AG20443 (cell line): ENCODE measurements at places on chromosomes 4 and X.

DNA sequence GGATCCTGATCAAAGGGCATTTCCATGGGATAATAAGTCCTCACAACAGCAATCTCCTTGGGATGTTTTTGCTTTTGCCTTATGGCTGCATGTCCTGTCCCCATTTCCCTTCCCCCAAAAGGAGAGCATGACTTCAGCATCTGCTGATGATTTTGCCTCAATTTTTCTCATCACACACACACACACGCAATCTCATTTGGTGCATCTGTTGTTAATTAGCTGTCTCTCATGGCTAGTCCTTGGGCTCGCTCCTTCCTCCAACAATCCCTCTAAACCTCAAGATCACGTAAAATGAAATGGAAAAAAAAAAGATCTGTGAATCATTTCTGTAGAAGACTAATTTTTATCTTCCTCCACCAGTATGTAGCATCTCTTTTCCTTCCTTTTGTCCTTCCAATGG is 153.6 kb downstream of the RBMX2 start:
- DNase-seq = peak; percentile 38

- peak; percentile 59 for DNase-seq
Observed at GRCh38 chr4:7073526-7074390, 5.9 kb upstream of the GRPEL1 start.

DNA sequence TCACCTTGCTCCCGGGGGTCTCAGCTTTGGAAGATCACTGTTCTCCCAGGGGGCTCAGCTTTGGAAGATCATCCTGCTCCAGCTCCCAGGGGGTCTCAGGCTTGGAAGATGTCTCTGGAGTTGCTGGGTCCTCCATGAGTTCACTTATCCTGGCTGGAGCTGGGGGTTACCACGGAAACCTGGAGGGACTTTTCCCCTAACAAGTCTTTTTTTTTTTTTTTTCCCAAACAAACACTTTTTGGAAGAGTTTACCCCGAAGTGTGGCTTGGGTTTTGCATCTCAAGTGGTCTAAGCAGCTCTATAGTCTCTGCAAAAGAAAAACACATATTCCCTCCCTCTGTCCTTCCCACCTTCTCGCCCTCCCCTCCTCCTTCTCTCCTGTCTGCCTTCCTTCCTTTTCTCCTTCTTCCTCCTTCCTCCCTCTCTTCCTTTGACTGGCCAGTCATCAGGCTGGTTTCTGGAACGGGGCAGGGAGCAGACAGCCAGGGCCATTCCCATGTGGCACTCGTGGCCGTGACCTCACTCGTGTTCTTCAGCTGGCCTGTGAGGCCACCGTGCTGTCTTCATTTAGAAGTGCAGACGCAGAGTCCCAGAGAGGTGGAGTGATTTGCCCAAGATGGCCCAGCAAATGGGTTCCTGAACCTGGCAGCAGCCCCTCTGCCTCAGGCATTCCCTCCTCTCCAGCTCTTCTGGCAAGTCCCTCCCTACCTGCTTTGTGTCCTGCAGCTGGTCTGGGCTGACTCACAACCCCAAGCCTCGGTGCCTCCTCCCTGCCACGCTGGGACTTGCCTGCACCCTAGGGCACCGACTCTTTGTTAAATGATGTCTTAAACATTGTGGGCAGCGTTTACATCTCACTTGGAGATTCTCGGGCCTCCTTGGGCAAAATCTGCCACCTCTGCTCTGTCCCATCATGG is 25.9 kb upstream of the HMX1 start:
- DNase-seq = no peak

- no peak for DNase-seq
Observed at GRCh38 chr4:156248917-156249316, 295.3 kb upstream of the CTSO start.

GRCh38 chr4:151858356-151858755 is 97.5 kb upstream of the GATB start:
- DNase-seq = no peak

GRCh38 chrX:83008415-83008814 is 499.7 kb upstream of the POU3F4 start:
- no peak for DNase-seq

- DNase-seq = no peak
Observed at GRCh38 chrX:67290489-67291220, 253.2 kb upstream of the AR start.

GRCh38 chrX:52574416-52575275 is 57.8 kb upstream of the XAGE1B start:
- DNase-seq = peak; percentile 43

GRCh38 chr4:6758728-6759127 is 23.8 kb upstream of the KIAA0232 start:
- no peak for DNase-seq

DNA sequence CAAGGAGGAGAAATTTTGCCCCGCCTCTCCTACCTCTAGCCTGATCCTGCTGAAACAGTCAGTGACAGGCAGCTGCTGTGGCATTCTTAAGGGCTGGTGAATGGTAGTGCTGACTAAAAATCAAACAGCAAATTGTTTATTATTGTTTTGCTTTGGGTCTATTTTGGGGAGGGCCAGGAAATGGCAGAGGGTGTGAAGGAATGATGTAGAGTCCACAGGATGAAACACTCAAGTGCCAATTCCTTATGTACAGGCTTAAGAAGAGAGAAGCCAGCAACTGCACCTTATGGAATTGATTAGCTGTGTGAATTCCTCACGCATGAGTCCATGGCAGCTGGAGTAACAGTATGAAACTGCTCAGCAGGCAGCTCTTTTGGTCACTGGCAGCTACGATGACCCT is 39.7 kb downstream of the VEGFC start:
- peak; percentile 84 for DNase-seq

- DNase-seq = peak; percentile 65
Observed at GRCh38 chr4:153153339-153153871, 50.8 kb upstream of the TRIM2 start.

- DNase-seq = no peak
Observed at GRCh38 chrX:20455001-20455400, 188.3 kb upstream of the RPS6KA3 start.

DNA sequence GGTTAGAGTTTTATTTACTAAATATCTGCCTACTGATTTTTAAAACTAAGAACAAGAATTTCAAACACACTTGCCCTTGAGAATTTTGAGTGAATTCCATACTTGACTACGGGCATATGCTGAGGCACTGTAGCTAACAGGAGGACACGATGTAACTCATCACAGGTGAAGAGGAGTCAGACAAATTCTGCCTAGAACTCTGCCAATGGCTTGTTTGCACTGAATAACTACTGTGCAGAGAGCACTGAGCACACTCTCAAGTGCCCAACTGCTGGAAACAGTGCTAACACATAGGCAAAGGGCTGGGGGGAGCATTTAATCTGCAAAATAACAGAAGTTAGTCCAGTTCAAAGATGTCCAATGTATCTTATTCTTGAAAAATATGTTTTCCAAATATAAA is 104.4 kb downstream of the WDFY3 start:
- no peak for DNase-seq

DNA sequence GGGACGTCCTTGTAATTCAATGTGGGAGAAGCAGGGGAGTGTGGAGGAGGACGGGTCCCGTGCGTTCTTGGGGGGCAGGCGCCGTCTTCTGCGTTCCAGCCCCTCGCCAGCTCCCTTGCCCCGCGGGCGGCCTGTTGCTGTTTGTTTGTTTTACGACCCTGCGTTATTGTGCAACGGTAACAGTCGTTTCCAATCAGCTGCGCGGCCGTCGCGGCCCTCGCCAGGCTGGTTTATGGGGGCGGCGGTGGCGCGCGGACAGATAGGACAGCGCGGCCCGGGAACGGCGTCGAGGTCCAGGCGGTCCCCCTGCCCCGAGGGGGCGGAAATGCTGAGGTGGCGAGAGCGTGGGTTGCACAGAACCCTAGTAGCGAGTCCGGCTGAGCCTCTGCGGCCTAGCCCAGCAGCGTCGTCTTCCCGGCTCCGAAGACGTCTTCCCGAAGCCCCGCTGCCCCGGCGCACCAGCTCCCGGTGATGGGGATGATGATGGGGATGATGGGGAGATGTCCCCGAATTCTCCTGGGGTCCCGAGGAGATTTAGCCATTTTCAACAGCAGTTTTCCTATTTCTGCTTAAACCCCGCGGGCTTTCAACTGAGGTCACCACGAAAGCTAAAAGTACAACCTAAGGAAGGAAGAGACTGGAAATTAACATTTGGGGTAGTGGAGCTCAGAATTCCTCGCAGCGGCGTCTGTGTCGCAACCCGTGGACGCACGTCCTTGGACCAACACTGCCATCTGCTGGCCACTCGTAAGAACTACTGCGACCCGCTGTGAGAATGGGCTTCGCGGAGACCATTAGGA is 4.8 kb downstream of the PDGFRA start:
- peak; percentile 82 for DNase-seq

- DNase-seq = no peak
Observed at GRCh38 chr4:105558277-105558676, 5.9 kb downstream of the ARHGEF38 start.

GRCh38 chr4:45172636-45173035 is 446.3 kb upstream of the GNPDA2 start:
- no peak for DNase-seq

DNA sequence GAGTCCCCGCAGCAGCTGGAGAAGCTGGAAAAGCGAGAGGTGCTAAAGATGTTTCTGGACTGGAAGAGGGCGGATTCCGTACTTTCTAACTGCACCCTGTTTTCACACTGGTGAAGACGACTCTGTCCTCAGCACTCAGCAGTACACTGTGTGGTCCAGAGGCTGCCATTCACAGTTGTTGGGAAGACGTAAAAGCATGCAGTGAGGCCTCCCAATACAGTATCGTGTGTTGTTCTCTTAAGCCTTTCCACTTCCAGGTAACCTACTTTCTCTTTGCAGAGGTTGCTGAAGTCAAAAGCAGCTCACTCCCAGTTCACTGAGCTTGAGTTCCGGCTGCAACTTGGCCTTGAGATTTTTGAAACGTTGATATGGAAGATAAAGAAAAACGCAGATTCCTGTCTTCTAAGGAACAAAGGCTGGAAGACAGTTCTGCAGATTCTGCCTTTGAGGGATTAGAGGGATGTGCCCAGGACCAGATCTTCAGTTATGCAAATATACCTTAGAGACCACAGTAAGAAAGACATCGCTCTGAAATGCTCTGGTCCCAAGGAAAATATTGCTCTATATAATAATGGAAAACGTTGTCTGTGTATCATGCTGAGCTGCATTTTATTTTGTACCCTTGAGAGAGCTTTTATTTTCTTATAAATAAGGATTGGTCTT is 540.9 kb downstream of the TRIML1 start:
- DNase-seq = no peak

- no peak for DNase-seq
Observed at GRCh38 chrX:16788477-16788876, 2.2 kb downstream of the TXLNG start.

GRCh38 chrX:38768079-38768478 is 33.2 kb upstream of the MID1IP1 start:
- peak; percentile 21 for DNase-seq

- DNase-seq = no peak
Observed at GRCh38 chrX:632366-633042, 1.9 kb downstream of the SHOX start.

DNA sequence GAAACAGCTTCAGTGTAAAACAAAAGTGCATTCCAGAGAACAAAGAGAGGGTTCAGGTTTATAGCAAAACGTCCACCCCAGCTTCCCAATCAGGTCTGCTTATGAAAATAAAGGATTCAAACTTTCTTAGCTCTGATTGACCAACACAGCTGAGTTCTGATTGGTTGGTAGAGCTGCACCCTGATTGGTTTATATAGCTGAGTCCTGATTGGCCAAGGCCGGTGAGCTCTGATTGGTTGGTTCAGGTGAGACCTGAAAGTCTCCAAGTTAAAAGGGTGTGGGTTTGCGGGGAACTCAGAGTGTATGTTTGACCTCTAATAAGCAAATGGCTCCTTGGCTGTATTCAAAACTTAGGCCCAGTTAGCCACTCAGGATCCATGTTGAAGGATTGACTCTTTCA is 20.9 kb downstream of the CLRN2 start:
- no peak for DNase-seq

DNA sequence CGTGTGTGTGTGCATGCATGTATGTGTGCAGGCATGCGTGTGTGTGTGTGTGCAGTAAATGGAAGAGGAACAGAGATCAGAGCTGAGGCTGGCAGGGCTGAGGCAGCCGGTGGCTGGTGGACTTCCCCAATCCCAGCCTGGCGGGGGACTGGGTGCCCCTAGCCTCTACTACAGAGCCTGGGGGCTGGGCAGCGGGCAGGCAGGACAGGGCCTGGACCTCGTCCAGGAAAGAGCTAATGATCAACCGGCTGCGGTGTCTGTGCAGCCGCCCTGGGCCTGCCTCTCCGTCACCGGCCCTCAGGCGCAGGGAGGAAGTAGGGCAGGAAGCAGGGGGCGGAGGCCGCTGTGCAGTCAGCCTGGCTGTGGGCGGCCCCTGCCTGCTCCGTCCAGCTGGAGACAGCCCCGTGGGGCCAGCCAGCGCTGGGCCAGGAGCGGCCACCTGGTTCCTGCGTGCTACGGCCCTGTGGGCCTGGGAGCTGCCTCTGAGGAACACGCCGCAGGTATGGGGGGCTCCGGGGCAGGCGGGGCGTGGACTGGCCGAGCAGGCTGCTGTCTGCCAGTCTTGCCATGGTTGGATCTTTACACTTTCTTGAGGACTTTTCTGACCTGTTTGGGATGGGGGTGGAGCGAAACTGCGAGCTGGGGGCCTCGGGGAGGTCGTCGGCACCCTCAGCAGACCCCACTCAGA is at the start of gene SH3TC1:
TSS of gene SH3TC1 (plus strand) at position 385 of the 688 bp plus-strand sequence. CDS start 5,905 bp downstream, outside the sequence.
- peak; percentile 95 for DNase-seq

DNA sequence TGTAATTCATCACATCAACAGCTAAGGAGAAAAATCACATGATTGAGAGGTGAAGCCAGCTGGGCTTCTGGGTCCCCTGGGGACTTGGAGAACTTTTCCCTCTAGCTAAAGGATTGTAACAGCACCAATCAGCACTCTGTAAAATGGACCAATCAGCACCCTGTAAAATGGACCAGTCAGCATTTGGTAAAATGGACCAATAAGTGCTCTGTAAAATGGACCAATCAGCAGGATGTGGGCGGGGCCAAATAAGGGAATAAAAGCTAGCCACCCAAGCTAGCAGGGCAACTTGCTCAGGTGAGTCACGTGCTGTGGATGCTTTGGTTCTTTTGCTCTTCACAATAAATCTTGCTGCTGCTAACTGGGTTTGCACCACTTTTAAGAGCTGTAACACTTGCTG is 1248.3 kb downstream of the PCDH18 start:
- DNase-seq = no peak

DNA sequence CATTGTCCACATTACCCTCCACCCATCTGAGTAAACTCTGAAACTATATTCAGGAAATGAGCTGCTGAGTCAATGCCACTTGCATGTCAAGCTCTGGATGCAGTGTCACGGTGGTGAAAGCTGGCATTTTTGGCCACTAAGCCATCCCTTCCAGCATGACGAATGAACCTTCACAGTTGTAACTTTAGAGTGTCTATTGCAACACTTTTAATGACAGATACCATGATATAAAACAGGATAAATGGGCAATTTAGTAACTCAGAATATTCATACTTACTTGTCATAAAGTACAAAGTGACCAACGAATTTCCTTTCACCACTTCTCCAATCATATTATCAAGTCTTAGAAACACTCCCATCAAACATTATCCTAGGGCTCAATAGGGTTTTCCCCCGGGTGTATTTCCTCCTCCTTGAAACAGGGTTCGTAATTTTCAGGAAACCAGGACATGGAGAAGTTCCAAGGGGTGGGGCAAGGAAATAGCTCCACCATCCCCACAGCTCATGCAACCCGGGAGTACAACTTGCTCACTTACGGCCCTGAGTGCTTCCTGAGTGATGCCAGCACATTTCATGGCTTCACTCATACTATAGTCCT is 73.1 kb downstream of the MTHFD2L start:
- peak; percentile 75 for DNase-seq
